ENCODE measurements at places on chromosomes 3 and 15.

DNA sequence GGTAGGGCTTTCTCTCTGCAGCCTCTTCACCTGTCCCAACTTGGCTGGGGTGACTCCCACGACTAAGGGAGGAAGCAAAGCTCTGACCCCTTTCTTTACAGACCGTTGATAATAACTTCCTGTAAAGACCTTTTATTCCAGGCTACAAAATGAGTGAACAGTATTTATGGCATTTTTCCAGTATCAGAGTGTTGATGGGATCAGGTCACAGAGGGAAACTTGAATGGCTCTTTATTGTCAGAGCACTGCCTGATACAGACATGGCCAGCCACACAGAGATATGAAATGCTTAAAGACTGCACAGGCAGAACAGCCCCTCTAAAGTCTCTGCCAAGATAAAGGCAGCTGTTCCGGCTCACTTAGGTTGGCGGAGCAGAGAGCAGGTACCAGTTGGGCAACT, 1033.9 kb upstream of the NR2F2 start:
- no peak for DNase-seq

DNA sequence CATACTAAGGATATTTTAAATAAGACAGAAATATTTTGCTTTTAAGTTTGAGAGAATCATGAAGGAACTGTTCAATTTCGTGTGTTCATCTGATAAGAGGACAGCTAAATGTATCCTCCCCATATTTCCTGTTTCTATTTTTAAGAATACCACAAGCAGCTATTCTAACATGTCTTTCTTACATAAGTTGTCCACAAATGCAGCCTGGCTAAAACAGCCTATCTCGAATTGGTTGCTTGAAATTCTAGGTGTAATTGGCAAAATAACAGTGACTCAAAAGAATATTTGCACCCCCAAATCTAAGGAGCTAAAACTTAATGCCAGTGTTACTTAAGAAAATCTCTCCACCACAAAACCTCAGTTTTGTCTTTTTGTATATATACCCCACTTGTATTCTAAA, 35.0 kb downstream of the BTLA start:
- no peak for DNase-seq

DNA sequence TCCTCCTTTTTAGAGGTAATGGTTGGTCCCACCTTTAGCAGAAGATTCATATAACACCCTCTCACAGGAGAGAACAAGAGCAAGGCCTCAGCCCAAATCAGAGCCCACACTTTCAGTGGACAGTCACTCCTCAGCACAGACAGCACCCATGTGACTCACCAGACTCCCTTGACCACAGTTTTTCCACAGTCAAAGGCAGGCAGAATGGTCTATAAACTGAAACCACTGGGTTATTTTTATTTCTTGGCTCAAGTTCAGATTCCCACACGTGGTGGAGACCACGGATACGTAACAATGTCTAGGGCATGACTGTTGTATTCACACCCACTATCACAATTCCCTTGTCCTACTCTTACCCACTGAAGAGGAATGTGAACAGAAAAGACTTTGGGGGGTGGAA, 237.8 kb upstream of the UBE2E1 start:
- no peak for DNase-seq

DNA sequence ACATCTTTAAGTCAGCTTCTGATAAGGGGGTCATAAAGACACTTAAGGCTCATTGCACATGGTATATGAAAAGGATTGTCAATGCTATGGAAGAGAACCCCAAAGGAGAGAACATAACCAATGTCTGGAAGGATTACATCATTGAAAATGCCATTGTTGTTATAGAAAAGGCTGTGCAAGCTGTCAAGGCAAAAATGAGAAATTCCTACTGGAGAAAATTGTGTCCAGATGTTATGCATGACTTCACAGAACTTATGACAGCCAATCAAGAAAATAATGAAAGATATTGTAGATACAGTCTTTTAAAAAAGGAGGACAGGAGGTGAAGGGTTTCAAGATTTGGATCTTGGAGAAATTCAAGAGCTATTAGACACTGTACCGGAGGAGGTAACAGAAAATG, 96.3 kb upstream of the MBNL1 start:
- no peak for DNase-seq

- no peak for DNase-seq
Observed at GRCh38 chr15:84859144-84859543, 25.3 kb upstream of the SLC28A1 start.

GRCh38 chr3:116440196-116440595, 5.1 kb downstream of the LSAMP start:
- no peak for DNase-seq

- DNase-seq, result no peak
Observed at GRCh38 chr3:14663396-14664135, 11.4 kb upstream of the C3orf20 start.

DNA sequence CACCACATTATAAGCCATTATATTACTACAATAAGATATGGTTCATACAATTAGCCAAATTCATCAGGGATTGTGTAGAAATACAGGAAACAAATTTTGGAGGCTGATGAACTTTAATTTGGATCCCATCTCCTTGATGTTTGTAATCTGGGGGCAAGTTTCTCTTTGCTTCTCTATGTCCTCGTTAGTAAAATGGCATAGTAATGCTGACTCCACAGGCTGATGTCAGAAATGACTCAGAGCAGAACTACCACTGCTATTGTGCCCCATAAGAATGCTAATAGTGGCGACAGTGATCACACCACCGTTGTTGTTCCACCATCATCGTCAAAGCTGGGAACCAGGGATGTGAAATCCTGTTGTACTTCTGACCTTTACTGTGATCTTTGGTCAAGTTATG, 722.3 kb upstream of the LMCD1 start:
- no peak for DNase-seq

DNA sequence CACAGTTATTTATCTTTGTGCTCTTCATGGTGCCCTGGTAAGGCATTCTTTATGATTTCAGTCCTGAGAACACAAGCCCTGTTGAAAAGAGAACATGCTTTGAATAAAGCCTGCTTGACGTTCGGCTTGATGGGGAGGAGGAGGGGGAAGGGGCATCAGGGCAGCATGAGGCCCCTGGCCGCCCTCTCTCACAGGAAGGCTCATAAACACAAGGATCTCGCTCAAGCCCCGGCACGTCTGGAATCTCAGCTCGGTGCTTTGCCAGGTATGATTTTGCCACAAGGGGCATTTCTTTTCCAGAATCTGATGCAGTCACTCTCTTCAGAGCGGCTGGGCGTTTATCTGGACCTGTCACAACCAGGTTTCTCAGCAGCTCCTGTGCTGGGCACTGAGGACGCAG, 129.4 kb downstream of the DNAJB8 start:
- DNase-seq, result no peak

GRCh38 chr15:87986776-87987175, 269.8 kb downstream of the NTRK3 start:
- DNase-seq, result no peak

- peak; percentile 47 for DNase-seq
Observed at GRCh38 chr3:179072100-179072438, 460 bp upstream of the ZMAT3 start.

DNA sequence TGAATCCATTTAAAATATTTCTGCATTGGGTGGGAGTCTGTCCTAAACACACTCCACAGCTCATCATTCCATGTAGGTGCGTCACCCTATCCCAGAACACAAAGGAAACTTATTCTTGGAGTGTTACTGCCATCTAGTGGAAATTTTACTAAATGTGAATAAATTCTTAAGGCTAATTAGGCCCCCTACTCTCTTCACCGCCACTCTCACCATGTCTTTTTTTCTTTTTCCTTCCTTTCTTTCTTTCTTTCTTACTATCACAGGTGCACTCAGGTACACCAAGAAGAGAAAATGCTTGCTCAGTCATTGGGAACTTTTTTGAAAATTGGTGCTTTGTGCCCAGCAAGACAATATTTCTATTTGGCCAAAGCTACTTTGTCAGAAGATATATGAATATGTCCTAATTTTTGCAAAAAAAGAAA, 26.4 kb upstream of the ATP8B4 start:
- DNase-seq, result no peak

DNA sequence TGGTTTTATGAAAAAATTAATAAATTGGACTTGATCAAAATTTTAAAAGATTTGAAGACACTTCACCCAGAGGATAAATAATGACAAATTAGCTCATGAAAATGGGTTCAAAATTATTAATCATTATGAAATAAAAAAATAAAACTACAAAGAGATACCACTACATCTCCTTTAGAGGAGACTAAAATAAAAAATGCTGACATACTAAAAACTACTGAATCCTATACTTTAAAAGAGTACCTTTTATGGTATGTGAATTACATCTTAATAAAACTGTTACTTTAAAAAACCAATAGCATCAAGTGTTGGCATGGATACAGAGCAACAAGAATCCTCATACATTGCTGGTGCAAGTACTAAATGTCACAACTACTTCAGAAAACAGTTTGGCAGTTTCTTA, 46.0 kb upstream of the MYRIP start:
- no peak for DNase-seq

DNA sequence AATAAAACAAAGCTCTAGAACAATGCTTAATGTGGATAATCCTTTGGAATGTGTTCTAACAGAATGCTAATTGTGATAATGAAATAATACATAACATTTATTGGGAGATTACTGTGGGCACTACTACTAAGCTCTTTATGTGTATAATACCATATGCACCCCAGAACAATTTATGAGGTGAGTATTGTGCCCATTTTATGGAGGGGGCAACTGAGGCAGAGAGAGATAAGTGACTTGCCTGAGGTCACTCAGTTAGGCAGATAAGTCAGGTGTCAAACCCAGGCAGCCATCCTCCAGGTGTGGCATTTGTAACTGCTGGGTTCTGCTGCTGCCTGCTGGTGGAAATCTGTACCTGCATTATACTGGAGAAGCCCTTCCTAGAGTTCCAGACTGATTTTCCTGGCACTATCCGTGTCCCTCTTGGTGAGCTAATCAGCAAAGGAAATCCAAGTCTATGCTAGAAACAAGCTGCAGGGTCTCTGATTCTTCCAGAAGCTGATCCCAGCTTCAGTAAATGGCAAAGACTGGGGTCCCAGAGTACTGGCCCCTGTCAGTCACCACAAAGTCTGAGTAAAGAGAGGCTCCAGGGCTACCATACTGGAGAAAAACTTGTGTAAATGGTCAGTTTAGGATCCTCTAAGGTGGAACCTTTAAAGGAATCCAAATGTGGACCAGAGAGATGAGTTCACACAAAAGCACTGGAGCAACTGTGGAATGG, 22.6 kb upstream of the RBP1 start:
- no peak for DNase-seq

- DNase-seq, result peak; percentile 77
Observed at GRCh38 chr3:124800511-124801258, 70.4 kb downstream of the UMPS start.

DNA sequence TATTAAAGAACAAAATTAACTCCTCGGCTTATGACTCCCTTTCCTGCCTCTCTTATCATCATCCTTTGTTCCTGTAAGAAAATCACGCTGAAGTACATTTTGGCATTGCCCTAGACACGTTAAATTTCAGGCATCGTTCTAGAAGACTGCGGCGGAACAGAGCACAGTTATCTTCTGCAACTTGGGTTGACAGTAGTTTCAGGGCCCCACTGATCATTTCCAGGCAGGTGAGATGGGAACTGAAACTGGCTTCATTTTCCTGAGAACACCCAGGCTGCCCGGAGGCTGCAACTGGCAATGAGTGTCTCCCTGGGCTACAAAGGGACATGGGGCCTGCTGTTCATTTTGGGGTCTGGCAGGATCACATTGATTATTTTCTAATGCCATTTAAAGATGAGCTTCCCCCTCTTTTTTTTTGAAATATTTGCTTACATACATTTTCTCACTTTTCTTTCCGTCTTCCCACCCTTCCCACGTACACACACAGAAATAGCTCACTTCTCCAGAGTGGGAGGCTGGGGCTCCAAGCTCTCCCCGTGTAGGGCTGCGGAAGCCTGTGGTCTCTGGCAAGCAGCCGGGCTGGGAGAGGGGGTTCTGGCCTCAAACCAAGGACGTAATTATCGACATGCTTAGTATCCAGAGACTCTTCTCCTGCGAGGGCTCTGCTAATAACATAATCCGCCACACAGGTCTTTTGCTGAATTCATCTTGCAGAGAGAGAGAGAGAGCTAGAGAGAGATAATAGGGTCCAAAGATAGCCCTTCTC, 267.4 kb downstream of the ABHD5 start:
- DNase-seq, result no peak

DNA sequence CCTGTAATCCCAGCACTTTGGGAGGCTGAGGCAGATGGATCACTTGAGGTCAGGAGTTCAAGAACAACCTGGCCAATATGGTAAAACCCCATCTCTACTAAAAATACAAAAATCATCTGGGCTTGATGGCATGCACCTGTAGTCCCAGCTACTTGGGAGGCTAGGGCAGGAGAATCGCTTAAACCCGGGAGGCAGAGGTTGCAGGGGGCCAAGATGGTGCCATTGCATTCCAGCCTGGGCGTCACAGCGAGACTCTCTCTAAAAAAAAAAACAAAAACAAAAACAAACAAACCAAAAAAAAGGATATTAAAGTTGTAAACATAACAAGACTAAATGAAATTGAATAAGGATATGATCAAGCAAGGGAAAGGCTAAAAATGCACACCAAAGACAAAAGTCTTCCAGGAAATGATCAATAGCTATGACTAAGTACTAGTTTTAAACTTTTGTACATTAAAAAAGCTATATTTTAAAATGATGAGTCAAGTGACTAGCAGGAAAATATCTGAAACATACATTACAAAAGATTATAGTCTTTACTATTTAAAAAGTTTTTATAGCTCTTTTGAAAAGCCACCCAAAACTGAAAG, 28.6 kb downstream of the KLHL6 start:
- DNase-seq, result no peak

Measured in left lobe of liver (tissue), 2 donors.